ENCODE measurements at places on chromosomes 12 and 14.

- DNase-seq, result peak; percentile 81
Measured at GRCh38 chr12:94831081-94831751, 172.3 kb downstream of the NDUFA12 start.

- DNase-seq, result peak; percentile 61
Measured at GRCh38 chr12:49200919-49201594, 12.2 kb upstream of the TUBA1A start.

DNA sequence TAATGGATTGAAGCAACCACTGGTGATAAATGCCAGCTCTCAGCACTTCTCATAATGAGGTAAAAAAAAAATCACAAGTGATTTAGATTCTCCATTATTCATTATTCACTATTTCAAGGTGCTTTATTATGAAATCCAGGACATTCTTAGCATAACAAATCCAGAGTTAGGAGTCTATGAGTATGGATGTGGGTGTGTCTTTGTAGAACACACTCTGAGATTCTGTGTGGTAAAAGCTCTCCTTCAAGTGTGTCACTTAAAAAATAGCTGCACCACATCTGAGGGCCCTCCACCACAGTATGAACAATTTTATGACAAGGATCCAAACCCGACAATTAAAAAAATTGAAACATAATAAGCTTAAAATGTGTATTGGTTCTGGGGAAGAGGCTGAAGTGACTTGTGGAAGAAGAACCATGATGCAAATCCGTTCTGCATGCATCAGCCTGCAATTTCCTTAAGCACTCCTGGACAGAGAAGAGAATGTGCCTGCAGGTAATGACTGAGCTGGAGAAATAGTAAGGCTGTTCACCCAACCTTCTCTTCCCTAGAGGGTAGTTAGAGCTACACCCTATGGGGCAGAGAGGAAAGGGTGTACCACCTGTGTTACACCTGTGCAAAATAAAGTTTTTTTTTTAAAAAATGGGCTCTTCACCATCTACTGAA lies 488.5 kb upstream of the MGAT4C start:
- DNase-seq, result no peak

DNA sequence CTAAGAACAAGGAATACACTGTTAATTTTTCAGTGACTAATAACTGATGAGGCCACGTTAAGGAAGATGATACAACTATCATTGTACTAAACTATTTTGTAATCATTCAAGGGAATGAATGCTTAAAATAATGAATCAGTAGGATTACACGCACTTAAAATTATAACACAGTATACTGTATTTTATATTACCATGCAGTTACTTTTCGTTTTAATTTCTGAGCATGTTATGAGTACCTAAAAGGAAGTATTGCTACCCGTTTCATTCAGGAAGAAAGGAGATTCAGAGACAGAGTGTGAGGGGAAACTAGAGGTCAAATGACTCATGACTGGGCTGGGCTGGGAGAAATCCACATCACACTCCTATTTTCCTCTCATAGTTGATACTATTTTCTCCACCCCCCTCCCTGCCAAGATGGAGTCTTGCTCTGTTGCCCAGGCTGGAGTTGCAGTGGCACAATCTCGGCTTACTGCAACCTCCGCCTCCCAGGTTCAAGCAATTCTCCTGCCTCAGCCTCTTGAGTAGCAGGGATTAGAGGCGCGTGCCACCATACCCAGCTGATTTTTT lies 202.0 kb downstream of the PPM1H start:
- no peak for DNase-seq

- no peak for DNase-seq
Measured at GRCh38 chr14:91614187-91614586, 104.1 kb upstream of the PPP4R3A start.

- DNase-seq, result no peak
Measured at GRCh38 chr14:26265170-26265685, 332.6 kb downstream of the NOVA1 start.

DNA sequence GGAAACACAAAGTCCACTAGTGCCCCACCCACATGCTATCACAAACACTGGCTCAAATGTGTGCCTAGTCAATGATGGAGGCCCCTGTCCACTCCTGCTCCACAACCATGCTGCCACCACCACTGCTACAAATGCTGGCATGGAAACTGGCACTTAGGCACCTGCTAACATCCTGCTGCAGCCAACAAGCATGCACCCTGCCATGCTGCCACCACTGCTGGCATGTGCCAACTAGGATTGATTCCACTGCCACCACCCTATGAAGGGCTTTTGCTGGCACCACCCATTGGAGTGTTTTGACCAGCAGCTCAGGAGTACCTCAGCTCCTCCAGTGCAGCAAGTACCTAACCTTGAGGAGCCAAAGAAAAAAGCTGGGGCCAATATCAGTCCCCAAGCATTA lies 236.6 kb downstream of the CCDC59 start:
- no peak for DNase-seq

GRCh38 chr12:5467931-5468330 lies 36.0 kb downstream of the NTF3 start:
- no peak for DNase-seq

DNA sequence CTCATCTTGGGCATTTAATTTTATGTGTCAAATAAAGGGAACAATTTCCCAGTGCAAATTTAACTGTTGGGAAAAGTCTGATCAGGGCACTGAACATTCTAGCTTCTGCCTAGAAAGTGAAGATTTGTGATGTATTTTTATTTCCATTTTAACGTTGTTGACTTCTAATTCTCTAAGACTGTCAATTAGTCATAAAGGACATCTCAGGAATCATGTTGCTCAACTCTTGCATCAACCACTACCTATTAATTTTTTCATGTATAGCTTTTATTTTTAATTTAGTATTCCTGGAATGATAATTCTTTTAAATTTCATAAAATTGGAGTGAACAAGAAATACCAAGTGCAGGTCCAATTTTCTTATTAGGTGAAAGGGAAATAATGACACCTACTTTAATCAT lies 87.9 kb upstream of the METAP2 start:
- DNase-seq, result no peak

DNA sequence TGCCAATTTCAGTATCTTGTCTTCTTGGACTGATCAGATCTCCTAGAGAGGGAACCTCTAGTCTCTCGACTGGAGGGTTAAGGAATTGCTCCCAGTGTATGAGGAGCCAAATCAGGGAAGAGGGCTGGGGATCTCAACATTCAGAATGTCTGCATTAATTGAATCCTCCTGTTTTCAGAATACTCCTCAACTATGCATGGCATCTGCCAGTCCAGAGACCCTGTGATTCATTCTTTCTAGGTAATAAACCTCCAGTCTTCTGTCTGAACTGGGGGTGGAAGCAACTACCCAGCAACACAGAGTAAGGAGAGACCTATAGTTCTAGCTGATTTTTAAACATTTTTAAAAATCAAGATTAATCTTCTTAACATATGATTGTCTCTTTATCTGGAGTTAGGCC lies 92.7 kb downstream of the AKAP6 start:
- DNase-seq, result no peak

DNA sequence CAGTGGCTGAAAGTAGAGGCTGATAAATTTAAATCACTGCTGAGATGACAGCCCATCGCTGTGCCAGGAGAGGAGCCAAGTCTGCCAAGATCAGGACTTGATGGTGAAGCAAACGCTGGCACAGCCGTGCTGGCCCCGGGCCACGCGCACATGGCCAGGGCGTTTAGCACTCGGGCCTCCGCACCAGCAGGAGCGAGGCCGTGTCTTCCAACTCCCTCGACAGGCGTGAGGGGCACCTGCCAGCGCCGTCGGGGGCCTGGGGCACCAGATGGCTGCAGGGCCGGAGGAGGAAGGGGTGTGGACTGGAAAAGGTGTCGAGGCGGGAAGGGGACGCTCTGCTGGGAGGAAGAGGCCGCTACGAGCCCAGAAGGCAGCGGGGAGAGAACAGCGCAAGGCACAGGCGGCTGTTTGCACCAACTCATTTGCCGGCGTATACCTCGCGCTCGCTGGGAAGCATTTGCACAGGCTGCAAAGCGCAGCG lies 29.5 kb downstream of the RIMBP2 start:
- no peak for DNase-seq

DNA sequence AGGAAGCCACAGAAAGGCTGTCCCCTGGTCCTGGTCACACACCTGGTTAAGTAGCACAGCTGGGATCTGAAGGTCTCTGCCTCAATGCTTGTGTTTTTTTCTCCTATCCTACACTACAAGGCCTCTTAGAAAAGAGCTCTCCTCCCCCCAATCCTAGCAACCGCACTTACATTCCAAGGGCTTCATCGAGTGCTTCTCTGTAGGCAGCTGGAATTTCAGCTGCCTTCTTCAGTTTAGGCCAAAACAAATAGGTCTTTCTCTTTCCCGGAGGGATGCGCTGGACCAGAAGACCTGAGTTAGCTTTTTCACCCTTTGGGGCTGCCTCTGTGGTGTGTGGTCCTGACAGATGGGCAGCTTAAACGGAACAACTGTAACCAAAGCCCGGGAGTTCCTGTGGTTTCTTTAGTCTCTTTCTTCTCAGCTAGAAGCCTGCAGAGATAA lies 109.7 kb downstream of the GPATCH2L start:
- DNase-seq, result no peak

- no peak for DNase-seq
Measured at GRCh38 chr14:54818201-54819133, 84.2 kb downstream of the GCH1 start.

GRCh38 chr12:84542289-84542688 lies 370.3 kb downstream of the SLC6A15 start:
- DNase-seq, result no peak

- DNase-seq, result no peak
Measured at GRCh38 chr14:48690349-48690748, 895.8 kb downstream of the RPS29 start.

- DNase-seq, result no peak
Measured at GRCh38 chr12:10612984-10613348, 443 bp downstream of the MAGOHB start.

GRCh38 chr12:52232203-52232673 lies 805 bp upstream of the KRT7 start:
- DNase-seq, result peak; percentile 15

GRCh38 chr14:94341656-94342333 lies 18.7 kb upstream of the SERPINA6 start:
- no peak for DNase-seq

DNA sequence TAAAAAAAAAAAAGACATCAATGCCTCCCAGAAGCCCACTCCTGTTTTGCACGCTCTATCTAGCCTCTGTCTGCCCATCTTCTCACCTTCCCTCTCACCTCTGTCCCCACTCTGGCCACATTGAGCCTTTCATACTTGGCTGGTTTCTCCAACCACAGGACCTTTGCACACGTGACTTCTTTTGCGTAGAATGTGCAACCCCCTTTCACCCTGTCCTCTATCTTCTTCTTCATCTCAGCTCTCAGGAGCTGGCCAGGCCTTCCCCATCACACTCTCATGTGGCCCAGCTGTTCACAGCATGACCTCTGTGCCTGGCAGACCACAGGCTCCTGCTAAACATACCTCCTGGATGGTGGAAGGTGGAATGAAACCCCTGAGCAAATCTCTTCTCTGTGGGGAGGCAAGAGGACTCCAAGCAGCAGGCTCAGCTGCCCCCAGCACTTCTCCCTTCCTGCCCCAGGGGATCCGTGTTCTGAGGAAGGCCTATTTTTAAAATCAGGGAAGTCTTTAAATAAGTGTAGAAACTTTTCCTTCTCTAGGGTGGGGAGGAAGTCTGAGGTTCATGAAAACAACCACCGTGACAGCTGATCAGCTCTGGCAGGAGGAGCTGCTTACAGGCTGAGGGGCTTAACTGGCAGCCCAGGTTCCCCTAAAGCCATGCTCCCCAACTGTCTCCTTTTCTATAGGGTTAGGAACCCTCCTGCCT lies 11.6 kb downstream of the HVCN1 start:
- peak; percentile 76 for DNase-seq

DNA sequence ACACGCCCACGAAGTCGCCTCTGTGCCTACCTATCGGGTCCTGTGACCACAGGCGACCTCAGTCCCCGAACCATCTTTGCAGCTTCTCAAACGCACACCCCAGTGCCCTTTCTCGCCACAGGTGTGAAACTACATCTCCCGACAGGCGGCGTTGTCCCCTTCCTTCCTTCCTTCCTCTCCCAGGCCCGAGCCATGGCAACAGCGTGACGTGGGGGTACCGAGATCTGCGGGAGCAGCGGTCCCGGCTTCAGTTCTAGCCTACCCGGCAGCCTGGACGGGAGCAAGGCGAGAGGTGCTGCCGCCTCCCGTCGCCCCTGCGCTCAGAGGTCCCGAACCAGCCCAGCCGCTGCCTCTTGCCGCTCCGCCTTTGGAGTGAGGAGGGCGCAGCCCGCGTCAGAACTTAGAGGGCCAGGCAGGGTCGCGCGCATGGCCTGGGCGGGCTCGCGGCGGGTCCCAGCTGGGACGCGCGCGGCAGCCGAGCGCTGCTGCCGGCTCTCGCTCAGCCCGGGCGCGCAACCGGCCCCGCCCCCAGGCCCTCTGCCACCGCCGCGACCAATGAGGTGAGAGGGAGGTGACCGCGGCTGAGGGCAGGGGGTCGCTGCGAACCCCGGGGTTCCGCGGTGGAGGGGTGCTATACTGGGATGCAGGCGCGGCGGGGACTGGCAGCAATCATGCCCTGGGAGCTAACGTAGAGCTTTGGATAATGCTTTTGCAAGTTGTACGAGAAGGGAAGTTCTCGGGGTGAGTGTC lies at the start of gene COQ10A:
COQ10A (plus strand) TSS at position 250 of the 750 bp plus-strand sequence; CDS start at position 427, 177 bp downstream.
- DNase-seq, result peak; percentile 95

- no peak for DNase-seq
Measured at GRCh38 chr12:60803147-60803546, 1207.3 kb downstream of the SLC16A7 start.

GRCh38 chr14:94113908-94114588 lies 3.5 kb downstream of the IFI27 start:
- DNase-seq, result no peak

GRCh38 chr14:104865081-104865630 lies at the start of gene CEP170B:
TSS of gene CEP170B (plus strand) at chr14:104865268. CDS start at chr14:104868451, 3,183 bp downstream.
- peak; percentile 90 for DNase-seq

GRCh38 chr14:64501411-64502171 lies 2.0 kb downstream of the ZBTB25 start:
- no peak for DNase-seq
